ENCODE measurements at places on chromosomes 3 and 15.

- no peak for DNase-seq
Observed at GRCh38 chr3:11591002-11591355, 52.7 kb downstream of the VGLL4 start.

DNA sequence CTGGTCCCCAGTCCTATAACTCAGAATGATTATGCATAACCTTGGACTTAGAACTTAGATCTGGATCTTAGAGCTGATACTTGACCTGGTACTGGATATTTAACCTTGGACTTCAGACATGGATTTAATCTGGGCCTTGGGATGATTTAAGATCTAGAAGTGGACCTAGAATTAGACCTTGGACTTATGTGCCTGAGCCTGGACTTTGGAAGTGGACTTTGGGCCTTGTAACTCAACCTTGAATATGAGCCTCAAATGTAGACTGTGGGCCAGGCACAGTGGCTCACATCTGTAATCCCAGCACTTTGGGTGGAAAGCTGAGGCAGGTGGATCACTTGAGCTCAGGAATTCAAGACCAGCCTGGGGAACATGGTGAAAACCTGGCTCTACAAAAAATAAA is 46.1 kb downstream of the ZNF589 start:
- DNase-seq: no peak

- peak; percentile 70 for DNase-seq
Observed at GRCh38 chr3:40309925-40310695, 603 bp downstream of the EIF1B start.

DNA sequence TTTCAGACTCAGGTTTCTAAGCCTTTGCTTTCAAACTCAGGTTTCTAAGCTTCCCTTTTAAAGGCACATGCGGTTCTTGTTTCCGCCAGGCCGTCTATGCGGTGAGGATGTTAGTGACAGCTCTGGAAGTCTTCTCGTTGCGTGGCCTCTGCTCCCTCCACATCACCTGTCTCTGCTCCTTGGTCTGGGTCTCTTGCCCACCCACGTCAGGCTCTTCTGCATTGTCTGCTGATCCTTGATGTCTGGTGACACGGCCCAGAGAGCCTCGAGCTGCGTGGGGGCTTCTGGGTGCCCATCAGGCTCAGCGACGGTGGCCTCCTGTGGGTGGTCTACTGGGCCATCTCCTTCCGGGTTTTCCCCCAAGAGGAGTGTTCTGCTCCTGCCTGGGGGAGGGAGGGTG is 30.5 kb downstream of the KLF13 start:
- no peak for DNase-seq

DNA sequence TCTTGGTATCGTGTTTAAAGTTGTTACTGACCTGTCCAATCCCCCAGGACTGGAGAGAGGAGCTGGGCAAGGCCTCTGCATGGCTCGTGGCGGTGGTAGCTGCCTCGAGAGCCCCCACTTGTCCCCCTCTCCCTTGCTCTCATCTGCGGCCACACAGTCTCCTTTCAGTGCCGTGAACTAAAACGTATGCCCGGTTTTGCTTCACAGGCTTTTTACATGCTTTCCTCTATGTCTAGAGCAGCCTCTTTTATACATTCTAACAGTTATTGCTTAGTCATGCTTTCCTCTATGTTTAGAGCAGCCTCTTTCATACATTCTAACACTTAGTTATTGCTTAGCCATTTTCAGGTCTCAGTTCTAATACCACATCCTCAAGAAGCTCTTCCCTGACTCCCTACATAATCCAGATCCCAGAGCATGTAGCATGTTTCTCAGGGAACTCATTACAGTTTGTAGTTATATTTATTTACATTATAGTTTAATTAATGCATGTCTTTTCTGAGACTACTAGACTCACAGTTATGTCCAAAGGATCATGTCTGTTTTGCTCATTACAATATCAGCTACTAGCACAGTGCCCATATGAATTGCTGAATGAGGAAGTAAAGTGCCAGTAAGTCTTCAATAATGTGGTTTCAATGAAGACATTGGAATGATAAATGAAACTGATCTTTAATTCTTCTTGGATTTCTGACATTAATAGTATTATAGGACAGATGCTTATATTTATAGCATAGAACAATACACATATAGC is 66.5 kb upstream of the TBL1XR1 start:
- peak; percentile 42 for DNase-seq

- DNase-seq: no peak
Observed at GRCh38 chr3:21847005-21847404, 96.0 kb upstream of the ZNF385D start.

DNA sequence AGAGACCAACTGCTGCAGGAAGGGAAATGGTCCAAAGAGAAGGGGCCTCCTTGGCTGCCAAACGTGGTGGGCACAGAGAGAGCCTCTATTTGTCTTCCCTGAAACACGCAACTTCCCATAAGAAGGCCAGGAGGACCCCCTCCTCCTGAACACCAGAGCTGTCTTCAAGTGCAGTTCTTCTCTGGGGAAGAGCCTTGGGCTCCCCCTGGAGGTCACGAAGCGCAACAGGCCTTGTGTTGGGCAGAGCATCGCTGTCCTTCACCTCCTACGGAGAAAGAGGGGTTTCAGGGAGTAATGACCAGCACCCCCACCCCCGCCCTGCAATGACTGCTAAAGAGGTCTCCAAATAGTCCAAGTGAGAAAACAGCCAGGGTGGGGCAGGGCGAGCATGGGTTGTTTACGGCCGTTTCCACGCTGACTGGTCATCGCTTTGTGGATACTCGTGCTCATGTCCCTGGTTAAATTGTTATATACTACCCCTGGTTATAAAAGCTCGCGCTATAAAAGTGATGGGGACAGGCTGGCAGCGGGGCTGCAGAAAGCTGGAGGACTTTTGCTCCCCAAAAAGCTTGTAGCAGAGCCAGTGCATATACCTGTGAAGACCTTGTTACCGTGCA is 397.5 kb upstream of the ATP10A start:
- DNase-seq: peak; percentile 58

DNA sequence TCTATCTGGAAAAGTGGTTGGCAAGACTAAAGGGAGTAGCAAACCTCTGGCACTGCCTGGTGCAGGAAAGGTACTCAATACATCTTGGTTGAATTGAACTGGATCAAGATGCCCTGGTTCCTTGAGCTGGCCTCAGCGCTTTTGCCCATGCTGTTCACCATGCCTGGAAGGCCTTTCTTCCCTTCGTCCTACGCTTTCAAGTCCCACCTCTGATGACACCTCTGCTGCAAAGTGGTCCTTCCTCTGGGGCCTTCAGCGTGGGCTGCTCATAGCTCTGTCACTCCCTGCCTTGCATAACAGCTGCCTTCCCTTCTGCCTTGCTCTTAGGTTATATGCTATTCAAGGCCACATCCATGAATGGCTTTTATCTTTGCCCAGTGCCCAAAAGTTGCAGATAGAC is 23.0 kb downstream of the ITGA11 start:
- peak; percentile 5 for DNase-seq

DNA sequence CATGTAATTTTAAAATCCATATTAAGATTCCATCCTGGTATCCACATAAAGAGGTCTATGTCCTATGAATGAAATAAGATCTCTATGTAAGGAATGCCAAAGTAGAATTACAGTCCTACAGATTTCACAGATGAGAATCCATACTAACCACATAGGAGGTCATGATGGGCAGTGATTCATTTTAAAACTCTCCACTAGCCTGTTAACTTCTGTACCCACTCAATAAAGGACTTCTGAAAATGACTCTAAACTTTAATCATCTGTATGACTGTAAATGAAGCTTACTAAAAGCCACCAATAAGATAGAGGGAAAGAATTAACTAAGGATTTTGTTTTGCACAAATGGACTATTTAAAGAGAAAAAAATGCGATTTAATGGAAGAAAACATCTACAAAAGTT is 28.7 kb downstream of the MORC1 start:
- no peak for DNase-seq

DNA sequence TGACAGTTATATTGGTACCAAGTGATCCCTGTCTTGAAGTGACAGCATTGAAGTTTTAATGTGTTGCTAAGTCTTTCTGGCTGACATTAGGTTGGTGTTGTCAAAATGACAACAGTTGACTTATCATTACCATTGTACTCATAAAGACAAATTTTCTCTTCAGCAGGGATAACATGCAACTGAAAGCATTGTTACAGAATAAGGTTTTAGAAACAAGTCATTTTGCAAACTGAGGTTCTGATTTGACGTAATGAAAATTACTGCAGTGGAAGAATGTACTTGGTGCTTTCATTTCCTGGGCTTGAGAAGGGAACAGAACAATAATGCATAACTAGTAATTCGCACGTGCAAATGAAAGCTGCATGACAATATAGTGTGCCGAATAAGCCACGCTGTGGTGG is 75.1 kb downstream of the MOBP start:
- DNase-seq: no peak

DNA sequence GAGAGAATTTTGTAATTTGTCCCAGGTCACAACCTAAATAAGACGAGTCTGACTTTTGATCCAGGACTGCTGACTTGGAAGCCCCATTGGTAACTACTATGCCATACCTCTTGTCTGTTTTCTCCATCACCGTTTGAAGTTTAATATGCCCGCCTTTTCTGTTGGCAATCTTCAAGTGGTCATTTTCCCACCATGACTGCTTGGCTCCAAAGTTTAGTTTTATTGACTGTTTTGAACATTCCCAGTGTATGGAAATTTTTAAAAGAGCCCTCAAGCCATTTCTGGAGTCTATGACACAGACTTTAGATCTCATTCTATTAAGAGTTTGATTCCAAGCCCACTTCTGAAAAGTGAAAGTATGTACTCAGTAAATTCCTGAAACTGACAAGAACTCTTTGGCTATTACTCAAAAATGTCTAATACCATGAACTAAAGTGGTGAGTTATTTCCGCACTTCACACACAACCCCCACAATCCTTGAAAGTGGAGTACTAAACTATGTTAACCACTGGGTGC is 136.7 kb upstream of the ADAMTS9 start:
- peak; percentile 64 for DNase-seq

DNA sequence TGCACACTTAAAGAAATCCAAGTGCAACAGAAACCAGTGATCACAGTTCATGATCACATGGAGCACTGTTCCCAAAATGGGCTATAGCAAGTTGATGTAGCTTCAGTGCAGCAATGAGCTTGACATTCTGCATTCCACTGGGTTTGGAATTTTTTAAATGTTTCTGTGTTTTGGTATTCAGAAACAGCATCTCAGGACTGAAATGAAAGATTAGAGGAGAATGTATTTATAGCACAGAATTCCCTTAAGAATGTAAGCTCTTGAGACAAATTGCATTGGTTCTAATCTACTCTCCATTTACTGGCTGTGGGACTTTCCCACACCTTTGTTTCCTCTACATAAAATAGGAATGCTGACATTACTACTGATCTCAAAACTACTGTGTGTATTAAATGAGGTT is 162.7 kb downstream of the FGF12 start:
- DNase-seq: no peak

DNA sequence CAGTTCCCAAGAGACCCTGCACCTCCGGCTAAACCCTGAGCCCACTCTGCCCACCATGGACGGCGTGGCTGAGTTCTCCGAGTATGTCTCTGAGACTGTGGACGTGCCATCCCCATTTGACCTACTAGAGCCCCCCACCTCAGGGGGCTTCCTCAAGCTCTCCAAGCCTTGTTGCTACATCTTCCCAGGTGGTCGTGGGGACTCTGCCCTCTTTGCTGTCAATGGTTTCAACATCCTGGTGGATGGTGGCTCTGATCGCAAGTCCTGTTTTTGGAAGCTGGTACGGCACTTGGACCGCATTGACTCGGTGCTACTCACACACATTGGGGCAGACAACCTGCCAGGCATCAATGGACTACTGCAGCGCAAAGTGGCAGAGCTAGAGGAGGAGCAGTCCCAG is 4.0 kb downstream of the MAP1A start:
- no peak for DNase-seq

DNA sequence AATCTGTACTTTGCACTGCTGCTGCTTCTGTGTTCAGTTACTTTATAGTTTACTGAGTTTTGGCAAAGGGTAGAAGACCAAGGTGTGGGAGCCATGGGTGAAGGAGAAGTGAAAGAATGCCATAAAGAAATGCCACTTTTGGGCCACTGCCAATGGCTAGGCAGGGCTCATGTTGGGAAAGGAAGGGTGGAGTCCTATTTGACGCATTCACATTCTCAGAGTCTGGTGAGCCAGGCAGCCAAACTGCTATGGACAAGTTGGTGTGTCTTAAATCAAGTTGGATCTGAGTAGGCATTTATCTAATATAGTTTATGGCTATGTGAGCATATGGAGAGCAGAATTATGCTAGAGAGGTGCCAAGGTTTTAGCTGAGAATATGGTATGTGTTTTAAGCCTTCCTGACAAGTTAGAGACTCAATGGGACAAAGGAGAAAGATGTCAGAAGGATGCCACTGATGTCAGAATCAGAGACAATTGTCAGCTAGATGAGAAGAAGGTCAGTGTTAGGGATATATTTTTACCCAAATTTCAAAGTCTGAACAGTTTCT is 296.1 kb downstream of the AGBL1 start:
- DNase-seq: no peak

DNA sequence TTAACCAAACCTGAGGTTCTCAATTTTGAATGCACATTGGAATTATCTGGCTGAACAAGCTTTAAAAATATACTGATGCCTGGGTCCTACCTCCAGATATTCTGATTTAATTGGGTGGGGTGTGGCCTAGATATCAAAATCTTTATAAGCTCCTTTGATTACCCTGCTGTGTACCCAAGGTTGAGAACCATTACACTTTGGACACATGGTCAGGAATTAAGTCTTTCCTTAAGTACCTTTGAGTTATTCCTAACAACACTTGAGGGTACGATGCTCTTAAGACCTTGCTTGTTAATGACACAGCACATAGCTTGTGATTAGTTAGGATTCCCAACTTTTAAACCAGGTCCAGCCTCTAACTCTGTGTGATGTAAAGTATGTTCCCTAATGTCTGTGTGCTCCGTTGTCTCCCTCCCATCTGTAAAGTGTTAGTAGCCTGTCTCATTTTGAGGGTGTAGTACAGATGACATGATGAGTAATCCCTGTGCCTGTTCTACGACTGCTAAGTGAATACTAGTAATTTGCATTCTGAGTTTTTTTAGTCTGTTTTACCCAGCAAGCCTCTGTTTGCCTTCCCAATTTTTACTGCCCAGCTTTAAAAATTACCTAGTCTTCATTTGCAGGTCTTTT is 154.9 kb downstream of the KLHL25 start:
- no peak for DNase-seq

DNA sequence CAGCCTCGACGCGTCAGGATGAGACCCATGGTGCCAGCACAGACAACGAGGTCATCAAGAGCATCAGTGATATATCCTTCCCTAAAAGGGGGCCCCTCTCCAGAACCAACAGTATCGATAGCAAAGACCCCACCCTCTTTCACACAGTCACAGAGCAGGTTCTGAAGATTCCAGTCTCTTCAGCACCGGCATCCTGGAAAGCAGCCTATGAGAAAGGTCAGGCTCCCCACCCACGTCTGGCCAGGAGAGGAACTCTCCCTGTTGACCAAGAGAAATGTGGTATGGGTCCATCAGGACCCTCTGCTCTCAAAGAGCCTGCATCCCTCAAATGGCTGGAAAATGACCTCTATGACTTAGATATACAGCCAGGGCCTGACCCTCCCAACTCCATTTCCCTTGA is 11.6 kb downstream of the ANKRD34C start:
- no peak for DNase-seq

GRCh38 chr15:55742927-55743728 is at the start of gene PRTG:
Gene PRTG, minus strand, starts transcription at chr15:55743152. Its CDS starts 221 bp downstream, at chr15:55742931.
- peak; percentile 82 for DNase-seq

All from lung (tissue), 17 donors.